Aortic smooth muscle cell (primary cell): ENCODE measurements at places on chromosomes 1 and 21. TPM values are rescaled to one million over a fixed set of nuclear protein-coding genes. Genes with fewer than 3 reads are reported as not detected.

Gene KIF14
- total RNA-seq, result 4.5 and 7.4 TPM in 2 replicates

Gene SYNC
- 68.0 and 75.8 TPM in 2 replicates for total RNA-seq

Gene KCNA3
- not detected in 2 replicates for total RNA-seq

Gene PIGR
- not detected in 2 replicates for total RNA-seq

Gene MAP3K21
- total RNA-seq, result not detected in 2 replicates

Gene XCL1
- total RNA-seq, result not detected in 2 replicates

Gene TSPAN1
- total RNA-seq, result 0.79 and 1.6 TPM in 2 replicates

Gene DMRTA2
- 0.12 and 0.13 TPM in 2 replicates for total RNA-seq

Gene KRTAP19-3
- total RNA-seq, result not detected in 2 replicates

Gene NR1I3
- not detected in 2 replicates for total RNA-seq

Gene RHD
- not detected in 2 replicates for total RNA-seq

Gene FAM3B
- total RNA-seq, result 0.13 TPM in 1 of 2 replicates, not detected in the other

Gene OLFML3
- 19.6 and 50.0 TPM in 2 replicates for total RNA-seq

Gene BEND5
- total RNA-seq, result 0.12 TPM in 1 of 2 replicates, not detected in the other

Gene CD1B
- not detected in 2 replicates for total RNA-seq

Gene APOBEC4
- 0.06 TPM in 1 of 2 replicates, not detected in the other for total RNA-seq

Gene LCE1D
- total RNA-seq, result not detected in 2 replicates

Gene CREB3L4
- 6.5 and 7.6 TPM in 2 replicates for total RNA-seq

Gene MSH4
- 0.06 and 0.13 TPM in 2 replicates for total RNA-seq

Gene MRPS21
- total RNA-seq, result 91.0 and 130 TPM in 2 replicates

Gene SPRR1A
- not detected in 2 replicates for total RNA-seq

Gene TTLL10
- not detected in 2 replicates for total RNA-seq

Gene ZNF695
- 1.4 and 2.2 TPM in 2 replicates for total RNA-seq

Gene KCNC4
- 1.1 TPM in 2 replicates for total RNA-seq

Gene ATAD3B
- total RNA-seq, result 14.2 and 22.7 TPM in 2 replicates

Gene MYBPH
- 0.06 TPM in 1 of 2 replicates, not detected in the other for total RNA-seq

Gene PUSL1
- total RNA-seq, result 11.4 and 16.8 TPM in 2 replicates

Gene BNIPL
- total RNA-seq, result 0.25 and 0.40 TPM in 2 replicates

Gene ASTN1
- under 0.01 TPM in 1 of 2 replicates, not detected in the other for total RNA-seq

Gene GNAI3
- total RNA-seq, result 15.1 and 17.3 TPM in 2 replicates

Gene POFUT2
- total RNA-seq, result 38.7 and 40.0 TPM in 2 replicates

Gene CLCN6
- total RNA-seq, result 9.6 and 13.7 TPM in 2 replicates

Gene CD1E
- not detected in 2 replicates for total RNA-seq

Gene VWA5B1
- not detected in 2 replicates for total RNA-seq

Gene ALG14
- total RNA-seq, result 4.3 and 4.5 TPM in 2 replicates

Gene NKAIN1
- total RNA-seq, result not detected in 2 replicates

Gene KCNJ10
- total RNA-seq, result not detected in 2 replicates

Gene PRR9
- total RNA-seq, result not detected in 2 replicates

Gene VPS13D
- total RNA-seq, result 28.1 and 31.0 TPM in 2 replicates

Gene PM20D1
- not detected in 2 replicates for total RNA-seq

Gene GJA8
- total RNA-seq, result not detected in 2 replicates

Gene TAS1R3
- 0.06 and 0.26 TPM in 2 replicates for total RNA-seq
